ENCODE measurements at places on chromosomes 6 and 20.

DNA sequence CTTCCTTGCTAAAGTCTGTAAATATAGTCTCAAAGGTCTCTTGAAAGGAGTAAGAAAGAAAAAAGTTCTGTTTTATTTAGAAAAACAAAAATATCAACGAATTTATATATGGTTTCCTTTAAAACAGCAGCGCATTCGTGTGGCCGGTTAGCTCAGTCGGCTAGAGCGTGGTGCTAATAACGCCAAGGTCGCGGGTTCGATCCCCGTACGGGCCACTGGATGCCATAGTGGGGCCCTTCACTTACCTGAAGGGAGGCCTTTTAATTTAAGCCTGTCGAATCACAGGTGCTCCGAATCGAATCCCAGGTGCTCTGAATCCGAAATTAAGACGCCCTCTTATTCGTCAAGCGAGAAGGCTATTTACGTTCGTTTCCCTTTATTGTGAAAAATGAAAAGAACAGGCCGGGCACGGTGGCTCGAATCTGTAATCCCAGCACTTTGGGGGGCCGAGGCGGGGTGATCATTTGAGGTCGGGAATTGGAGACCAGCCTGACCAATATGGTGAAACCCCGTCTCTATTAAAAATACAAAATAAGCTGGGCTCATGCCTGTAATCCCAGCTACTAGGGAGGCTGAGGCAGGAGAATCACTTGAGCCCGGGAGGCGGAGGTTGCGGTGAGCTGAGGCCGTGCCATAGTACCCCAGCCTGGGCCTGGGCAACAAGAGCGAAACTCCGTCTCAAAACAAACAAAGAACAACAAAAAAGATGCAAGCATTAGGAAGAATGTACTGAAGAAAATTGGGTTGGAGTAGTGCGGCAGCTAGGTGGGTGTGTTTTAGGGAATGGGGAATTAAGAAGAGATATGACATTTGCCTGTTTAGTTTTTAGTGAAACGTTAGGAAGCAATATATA, 195.8 kb upstream of the ZNF184 start:
- no peak for DNase-seq

DNA sequence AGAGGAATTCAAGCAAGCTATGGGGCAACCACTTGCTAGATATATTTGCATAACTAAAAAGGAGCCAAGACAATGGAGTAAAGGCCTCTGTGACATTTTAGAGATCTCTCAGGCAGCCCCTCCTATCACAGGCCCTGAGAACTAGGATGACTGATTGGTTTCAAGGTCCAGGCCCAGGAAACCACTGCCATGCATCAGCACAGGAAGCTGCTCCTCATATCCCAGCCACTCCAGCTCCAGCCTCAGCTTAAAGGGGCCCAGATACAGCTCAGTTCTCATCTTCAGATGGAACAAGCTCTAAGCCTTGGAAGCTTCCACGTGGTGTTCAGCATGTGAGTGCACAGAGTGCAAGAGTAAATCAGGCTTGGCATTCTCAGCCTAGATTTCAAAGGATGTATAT, 21.1 kb upstream of the THBS2 start:
- DNase-seq, result no peak

DNA sequence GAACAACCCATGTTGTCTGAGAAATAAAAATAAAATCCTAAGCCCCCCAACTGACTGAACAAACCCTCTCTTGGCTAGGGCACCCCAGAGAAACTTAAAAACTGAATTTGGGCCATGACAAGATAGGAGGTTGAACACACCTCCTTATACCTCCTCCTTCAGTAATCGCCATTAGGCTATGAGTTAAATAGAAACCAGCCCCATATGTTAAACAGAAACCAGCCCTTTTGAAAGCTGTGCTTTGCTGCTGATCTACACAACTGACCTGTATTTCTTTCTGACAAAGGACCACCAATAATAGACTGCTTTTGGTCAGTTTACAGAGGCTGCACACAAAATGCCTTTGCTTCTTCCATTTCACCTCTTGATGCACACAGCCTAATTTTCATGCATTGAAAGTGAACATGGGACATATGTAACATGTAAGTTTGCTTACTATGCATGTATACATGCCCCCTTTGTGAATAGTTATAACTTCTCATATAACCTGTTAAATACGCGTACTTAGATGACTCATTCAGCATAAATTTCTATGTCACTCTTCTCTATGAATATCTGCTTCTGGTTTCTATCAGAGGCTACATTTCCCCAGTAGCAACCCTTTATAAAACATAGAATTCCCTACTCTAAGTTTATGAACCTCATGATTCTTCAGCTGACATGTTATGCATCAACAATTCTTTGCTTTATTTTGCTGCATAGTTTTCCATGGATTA, 462.9 kb downstream of the COL12A1 start:
- no peak for DNase-seq

- no peak for DNase-seq
Measured at GRCh38 chr6:115524821-115525220, 535.9 kb downstream of the FRK start.

DNA sequence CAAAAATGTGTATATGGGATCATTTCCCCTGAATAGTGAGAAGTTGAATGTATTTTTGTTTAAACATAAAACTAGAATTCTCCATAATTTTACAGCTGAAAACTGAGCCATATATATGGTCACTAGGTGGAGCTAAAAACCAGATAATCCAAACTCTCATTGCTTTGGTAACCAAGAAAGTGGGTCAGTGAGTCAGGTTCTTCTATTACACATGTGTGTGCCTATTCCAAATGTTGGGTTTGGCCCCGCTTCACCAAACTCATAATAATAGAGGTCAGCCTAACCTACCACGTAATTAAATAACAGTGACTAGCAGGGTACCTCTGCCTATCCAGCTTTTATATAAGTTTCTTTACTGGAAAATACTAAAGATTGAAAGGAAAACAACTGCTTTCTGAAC, 19.3 kb upstream of the RNGTT start:
- peak; percentile 33 for DNase-seq

DNA sequence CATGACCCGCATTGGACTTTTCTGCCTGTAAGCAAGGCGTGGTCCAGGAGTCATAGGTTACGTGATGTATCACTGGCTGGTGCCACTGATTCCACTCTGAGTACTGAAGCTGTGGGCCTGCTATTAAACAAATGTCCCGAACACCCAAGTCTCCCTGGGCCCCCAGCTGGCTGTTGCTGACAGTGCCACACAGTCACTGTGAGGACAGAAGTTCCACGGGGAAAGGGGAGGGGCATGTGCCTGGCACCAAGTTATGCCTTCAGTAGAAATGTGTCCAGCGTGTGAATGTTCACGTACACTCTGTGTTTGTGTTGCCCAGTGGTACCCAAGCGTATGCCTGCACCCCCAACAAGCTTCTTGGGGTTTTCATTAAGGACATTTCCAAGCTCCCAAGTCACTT, 171.4 kb upstream of the QKI start:
- DNase-seq, result no peak

- no peak for DNase-seq
Measured at GRCh38 chr6:25166955-25167748, 112.0 kb upstream of the CARMIL1 start.

- DNase-seq, result no peak
Measured at GRCh38 chr20:50283922-50284810, 93.5 kb downstream of the CEBPB start.

- DNase-seq, result no peak
Measured at GRCh38 chr6:2476376-2476775, 231.0 kb upstream of the GMDS start.

Data from cerebellar nuclear complex (tissue), 1 donor.